Mesendoderm (in vitro differentiated cells): ENCODE measurements at places on chromosomes 1 and 21.

DNA sequence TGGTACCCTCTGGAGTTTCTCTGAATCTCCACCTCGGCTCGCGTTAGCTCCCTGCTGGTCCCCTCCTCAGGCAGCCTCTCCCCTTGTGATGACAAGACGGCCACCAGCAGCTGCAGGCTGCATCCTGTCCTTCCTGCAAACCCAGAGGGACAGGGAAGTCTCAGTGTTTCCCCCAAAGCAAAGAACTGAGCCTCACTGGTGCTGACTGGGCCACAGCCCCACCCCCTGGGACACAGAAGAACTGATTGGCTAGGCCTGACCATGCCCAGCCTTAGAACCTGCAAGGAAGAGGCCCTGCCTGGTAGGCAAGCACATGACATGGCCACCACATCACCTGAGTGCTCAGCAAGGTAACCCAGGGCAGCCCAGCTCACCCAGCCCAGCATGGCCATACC is 34.6 kb downstream of the TMEM51 start:
- H3K4me1 ChIP-seq = peaks cover 7% of the 10 kb centered on the region
- no peaks in the 10 kb centered on the region for H3K36me3 ChIP-seq
- no peak overlapping the region for H3K27ac ChIP-seq
- no peaks in the 10 kb centered on the region for H3K27me3 ChIP-seq
- DNase-seq = no peak

- DNase-seq = peak; percentile 79
- no peak overlapping the region for H3K27ac ChIP-seq
- H3K4me1 ChIP-seq = no peaks in the 10 kb centered on the region
- no peaks in the 10 kb centered on the region for H3K36me3 ChIP-seq
- H3K4me3 ChIP-seq = no peak overlapping the region
- no peaks in the 10 kb centered on the region for H3K27me3 ChIP-seq
Measured at GRCh38 chr1:230772457-230773395, 25.5 kb downstream of the CAPN9 start.

- no peaks in the 10 kb centered on the region for H3K27me3 ChIP-seq
- no peak overlapping the region for H3K4me3 ChIP-seq
- H3K4me1 ChIP-seq = no peaks in the 10 kb centered on the region
- no peaks in the 10 kb centered on the region for H3K36me3 ChIP-seq
- no peak overlapping the region for H3K27ac ChIP-seq
Measured at GRCh38 chr1:152481869-152482664, 28.5 kb upstream of the LCE5A start.

DNA sequence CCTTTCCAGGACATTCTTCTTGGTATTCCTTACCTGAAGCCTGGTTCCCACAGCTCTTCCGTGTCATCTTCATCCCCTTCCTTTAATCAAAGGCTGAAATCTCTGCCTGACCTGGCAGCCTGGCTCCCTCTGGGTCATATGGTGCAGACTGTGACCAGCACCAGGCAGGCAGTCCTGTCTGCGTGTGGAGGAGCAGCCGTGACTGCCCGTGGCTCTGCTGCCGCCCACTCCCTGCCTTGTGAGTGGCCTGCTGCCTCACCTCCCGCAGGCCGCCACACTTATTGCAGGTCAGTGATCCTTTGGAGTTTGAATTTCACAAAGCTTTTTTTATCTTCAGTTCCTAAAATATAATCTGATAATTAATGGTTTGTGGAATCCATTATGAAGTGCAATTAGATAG is 36.2 kb upstream of the EPHA8 start:
- H3K27me3 ChIP-seq = no peaks in the 10 kb centered on the region
- peaks cover 4% of the 10 kb centered on the region for H3K36me3 ChIP-seq
- H3K27ac ChIP-seq = no peak overlapping the region
- no peaks in the 10 kb centered on the region for H3K4me1 ChIP-seq

- peaks cover 11% of the 10 kb centered on the region for H3K4me1 ChIP-seq
- no peaks in the 10 kb centered on the region for H3K27me3 ChIP-seq
- H3K4me3 ChIP-seq = peak within 1 kb of the TSS; percentile 59
- H3K36me3 ChIP-seq = no peaks in the 10 kb centered on the region
Measured at GRCh38 chr21:31343680-31344480, at the start of gene TIAM1. Gene TIAM1 (minus strand): TSS chr21:31344261. CDS start chr21:31266972, 77,289 bp downstream.

DNA sequence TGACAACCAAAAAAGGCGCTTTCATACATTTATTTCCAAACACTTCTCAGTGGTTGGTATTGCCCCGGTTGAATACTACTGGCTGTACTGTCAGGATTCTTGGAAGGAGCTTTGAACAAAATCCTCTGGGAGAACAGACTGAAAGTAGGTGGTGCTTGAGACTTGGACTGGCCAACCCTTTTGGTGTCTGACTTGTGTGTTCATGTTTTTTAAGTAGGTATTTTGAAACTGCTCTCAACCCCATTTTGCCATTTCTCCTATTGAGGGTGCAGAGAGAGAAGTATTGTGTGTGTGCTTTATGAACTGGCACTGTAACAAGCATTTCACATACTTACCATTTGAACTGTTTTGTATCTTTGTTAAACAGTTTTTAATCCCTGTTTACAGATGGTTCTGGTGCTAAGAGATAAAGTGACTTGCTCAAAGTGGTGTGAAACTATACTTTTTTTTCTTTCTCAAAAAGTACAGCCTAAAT is 21.2 kb downstream of the ARID1A start:
- H3K27me3 ChIP-seq = no peaks in the 10 kb centered on the region
- peaks cover 8% of the 10 kb centered on the region for H3K4me1 ChIP-seq
- no peak overlapping the region for H3K27ac ChIP-seq
